ENCODE measurements at places on chromosomes 3 and 15. TPM values are rescaled to one million over a fixed set of nuclear protein-coding genes. Genes with fewer than 3 reads are reported as not detected.

Gene KBTBD8
- polyA plus RNA-seq, result 0.96 TPM

Gene LNP1
- 7.5 TPM for polyA plus RNA-seq

Gene WNT5A
- 44.3 TPM for polyA plus RNA-seq

Gene TMC3
- polyA plus RNA-seq, result 0.38 TPM

Gene CHL1
- 27.7 TPM for polyA plus RNA-seq

- DNase-seq, result no peak
These were observed 14.1 kb upstream of the HRH1 start for GRCh38 chr3:11140030-11140712.

- DNase-seq, result peak; percentile 82
These were observed at the start of gene DNAH12 for GRCh38 chr3:57544181-57545125. DNAH12 (minus strand) TSS chr3:57544344; CDS start chr3:57542870, 1,474 bp downstream.

DNA sequence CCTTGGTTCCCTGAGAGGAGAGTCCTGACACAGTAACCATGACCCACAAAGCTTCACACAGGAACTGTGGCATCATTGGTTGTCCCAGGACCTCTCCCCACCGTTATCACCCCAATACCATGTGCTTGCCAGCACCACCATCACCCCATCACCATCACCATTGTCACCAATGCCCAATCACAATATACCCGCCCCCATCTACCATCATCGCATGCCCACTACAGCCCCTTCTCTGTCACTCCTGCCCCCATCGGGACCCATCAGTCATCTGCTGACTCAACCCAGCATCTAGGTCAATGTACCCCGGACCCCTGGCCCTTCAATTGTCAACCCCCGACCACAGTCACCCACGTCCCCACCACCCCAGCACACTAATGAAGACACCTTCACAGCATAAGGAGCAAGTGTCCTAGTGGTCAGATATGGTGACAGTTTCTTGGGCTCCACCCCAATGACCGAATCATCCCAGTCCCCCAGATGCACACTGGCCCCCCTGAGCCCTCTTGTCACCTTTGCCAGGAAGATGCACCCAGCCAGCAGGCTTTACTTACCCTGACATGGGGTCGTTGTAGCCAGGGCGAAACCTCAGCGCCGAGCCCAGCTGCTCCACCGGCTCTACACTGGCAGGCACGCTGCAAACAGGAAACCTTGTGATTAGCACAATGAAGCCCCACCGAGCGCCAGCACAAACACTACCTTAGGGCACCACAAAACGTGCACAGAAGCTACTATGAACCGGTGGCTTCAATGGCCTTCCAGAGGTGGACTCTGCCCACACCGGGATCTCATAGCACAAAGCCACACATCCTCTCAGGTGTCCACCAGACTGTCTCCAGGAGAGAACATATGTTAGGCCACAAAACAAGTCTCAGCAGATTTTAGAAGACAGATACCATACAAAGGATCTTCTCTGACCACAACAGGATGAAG lies 25.1 kb downstream of the SHISA5 start:
- DNase-seq, result no peak

GRCh38 chr3:9681723-9682081 lies 21.9 kb upstream of the CPNE9 start:
- DNase-seq, result no peak

GRCh38 chr15:39843565-39843964 lies 60.9 kb upstream of the FSIP1 start:
- DNase-seq, result no peak

GRCh38 chr3:196721097-196721496 lies 8.9 kb downstream of the PIGX start:
- no peak for DNase-seq

DNA sequence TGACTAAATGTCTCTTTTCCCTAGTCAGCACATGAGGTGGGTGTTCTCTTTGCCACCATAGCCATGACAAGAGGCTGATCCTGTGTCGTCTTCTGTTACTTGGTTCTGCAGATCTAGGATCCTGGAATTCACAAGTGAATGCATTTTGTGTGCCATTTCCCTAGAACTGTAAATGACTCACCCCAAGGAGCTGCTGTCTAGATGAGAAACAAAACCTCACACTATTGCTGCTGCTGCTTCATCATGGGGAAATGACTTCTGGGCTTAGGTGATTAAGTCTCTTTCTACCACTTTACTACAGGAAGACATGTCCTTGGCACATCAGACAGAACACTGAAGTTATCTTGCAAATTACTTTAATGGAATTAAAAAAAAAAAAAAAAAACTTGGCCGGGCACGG lies 54.9 kb downstream of the SLCO3A1 start:
- DNase-seq, result no peak

DNA sequence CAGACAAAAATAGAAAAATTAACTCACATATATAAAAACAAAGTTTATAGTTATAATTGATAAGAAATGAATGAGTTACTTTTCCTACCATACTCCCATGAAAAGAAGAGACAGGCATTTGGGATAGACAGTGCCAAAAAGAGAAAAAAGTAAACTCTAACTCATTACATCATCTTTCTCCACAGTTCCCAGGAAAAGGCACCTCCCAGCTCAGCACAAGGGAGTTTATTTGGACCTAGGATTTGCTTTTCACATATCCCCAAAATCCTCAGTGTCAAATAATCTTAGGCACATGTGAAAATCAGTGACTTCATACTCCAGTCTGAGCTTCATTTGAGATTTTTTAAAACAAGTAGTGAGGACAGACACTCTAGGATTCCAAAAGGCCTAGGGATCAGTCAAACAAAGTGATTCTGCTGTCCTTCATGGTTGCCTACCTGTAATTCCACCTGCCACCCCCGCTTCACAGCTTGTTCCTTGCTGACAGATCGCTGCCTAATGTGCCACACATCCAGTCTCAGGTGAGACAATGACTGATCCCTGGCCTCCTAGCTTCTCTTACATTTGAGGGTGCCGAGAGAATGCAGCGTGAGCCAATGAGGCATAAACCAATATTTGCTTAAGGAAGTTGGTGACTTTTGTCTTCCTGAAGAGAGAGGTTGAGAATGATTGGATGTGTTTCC lies 573.7 kb downstream of the TBL1XR1 start:
- no peak for DNase-seq

DNA sequence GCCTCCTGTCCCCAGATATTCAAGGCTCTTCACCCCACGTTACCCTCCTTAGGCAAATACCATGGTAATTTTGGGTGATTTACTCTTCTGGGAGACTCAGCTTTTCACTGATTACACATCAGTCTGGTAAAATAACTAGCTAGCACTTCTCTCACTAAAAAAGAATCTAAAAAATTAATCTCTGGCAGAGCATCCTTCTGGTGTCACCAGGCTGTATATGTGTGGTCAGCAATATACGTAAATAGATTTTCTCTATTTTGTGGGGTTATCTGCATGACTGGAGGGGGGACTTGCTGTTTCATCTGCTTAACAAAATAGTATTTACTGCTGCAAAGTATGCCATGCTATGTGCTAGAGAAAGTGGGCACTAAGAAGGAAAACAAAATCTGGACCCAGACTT lies 45.1 kb downstream of the LRRC28 start:
- no peak for DNase-seq

DNA sequence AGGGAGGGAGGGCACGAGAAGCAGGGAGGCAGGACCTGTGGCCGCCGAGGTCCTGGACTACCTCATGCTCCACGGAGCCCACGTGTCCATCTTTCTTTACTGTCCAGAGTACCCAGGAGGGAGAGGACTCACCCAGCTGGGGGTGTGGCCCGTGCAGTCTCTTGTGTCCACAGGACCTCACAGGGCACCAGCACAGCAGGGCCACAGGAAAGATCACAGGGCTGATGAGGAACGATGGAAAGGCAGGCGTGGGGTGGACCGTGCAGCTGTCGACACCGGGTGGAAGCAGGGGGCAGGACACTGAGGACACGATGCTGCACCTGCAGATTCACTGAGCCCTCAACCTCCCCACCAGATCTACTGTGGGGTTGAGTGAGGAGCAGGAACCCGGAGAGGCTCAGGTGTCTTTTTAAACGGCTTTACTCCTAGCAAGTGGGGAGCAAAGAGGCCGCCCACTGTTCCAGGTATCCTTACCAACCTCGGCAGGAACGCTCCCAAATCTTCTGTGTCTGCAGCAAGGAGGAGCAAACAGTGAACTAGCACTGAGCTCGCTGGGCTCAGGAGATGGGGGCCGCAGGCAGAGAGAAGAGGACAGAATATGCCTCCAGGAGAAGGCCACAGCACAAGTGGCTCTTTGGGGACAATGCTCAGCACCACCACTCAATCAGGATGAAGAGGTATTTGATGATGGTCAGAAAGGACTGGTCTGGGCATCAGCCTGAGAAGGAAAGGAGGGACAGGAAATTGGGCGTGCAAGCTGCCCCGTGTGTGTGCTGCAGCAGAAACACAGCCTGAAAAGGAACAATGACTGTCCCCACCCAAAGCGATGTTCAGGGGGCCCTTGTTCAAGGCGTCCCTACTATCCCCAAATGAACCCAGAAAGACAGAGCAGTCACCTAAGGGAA lies 198.8 kb downstream of the XXYLT1 start:
- DNase-seq, result no peak

DNA sequence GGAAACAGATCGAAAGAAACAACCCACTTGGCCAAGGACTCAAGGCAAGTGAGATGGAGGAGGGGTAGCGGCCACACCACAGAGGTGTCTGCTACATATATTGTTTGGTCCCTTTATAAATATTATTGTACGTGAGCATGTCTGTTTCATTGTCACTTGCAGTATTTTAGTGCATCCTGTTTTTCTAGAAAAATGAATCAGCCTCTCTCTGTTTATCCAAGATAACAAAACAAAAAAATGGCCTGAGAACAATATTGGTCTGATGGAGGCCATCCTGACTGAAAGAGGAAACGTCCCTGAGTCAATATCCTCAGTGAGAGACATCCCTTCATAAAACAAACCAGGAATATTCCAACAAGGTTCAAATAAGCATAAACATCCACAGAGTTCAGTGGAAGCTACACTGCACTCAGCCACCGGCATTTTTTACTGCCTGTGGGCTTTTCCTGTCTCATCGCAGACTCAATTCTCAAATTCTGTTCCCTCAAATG lies 42.0 kb downstream of the WWTR1 start:
- DNase-seq, result no peak

GRCh38 chr3:41418961-41419691 lies 219.8 kb downstream of the CTNNB1 start:
- no peak for DNase-seq

- no peak for DNase-seq
These were observed 2.2 kb downstream of the FURIN start for GRCh38 chr15:90870354-90871138.

DNA sequence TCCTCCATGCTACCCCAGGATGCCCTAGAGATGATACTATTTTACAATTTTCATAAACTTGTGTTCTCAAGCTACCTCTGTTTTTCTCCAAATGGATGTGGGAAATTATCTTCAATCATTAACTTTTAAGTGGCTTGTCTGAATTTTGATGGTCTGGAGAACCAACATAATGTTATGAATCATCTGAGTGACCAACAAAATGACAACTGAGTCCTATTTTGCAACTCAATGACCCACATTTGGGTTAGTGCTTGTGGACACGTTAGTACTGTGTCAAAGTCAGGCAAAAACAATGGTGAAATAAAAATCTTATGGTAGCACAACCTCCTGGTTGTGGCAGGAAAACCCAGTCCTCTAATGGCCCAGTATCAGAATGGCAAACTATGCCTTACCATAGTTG lies 352.4 kb upstream of the ZNF385D start:
- no peak for DNase-seq

DNA sequence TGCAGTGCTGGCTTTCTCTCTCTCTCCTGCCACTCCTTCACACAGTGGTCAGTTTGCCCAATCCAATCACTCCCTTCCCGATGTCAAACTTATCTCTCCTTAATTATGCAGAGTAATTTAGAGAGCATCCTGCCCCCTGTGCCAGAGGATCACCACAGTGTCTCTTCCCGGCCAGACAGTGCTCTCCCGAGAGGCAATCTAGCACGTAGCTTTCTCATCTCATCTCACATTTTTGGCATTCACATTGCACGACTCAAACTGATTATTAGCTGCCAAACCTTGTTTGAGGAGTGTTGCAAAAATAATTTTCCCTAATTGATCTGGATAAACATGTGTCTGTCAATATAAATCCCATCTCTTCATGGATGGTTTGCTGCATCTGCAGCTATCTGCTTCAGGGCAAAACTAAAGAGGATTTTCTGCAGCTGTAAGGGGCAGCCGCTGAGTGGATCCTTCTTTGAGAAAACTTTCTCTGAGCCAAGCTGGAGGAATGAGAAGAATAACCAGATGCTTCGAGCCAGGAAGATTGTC lies 37.8 kb downstream of the SSUH2 start:
- DNase-seq, result no peak
